ENCODE measurements at places on chromosomes 6 and 20. TPM values are rescaled to one million over a fixed set of nuclear protein-coding genes. Genes with fewer than 3 reads are reported as not detected.

The C6orf15 gene
- total RNA-seq: not detected

The COL9A3 gene
- 46.6 TPM for total RNA-seq

The EYA4 gene
- not detected for total RNA-seq

The SMLR1 gene
- 0.08 TPM for total RNA-seq

The PXMP4 gene
- total RNA-seq: 12.0 TPM
